Smooth muscle cell of bladder (primary cell): ENCODE measurements at places on chromosomes 12 and 14. TPM values are rescaled to one million over a fixed set of nuclear protein-coding genes. Genes with fewer than 3 reads are reported as not detected.

The NDUFA9 gene
- 31.7 and 33.7 TPM in 2 replicates for total RNA-seq

The CCDC197 gene
- total RNA-seq: not detected in 2 replicates

The C3AR1 gene
- total RNA-seq: 0.14 and 0.18 TPM in 2 replicates

The LTBP2 gene
- total RNA-seq: 71.0 and 72.3 TPM in 2 replicates
